Stimulated activated CD4-positive, alpha-beta T cell treated with anti-CD3 and anti-CD28 coated beads, Interleukin-1b, Interleukin-23, amount 100 ng/mL, for 4 hours (primary cell): ENCODE measurements at places on chromosomes 7 and 10.

DNA sequence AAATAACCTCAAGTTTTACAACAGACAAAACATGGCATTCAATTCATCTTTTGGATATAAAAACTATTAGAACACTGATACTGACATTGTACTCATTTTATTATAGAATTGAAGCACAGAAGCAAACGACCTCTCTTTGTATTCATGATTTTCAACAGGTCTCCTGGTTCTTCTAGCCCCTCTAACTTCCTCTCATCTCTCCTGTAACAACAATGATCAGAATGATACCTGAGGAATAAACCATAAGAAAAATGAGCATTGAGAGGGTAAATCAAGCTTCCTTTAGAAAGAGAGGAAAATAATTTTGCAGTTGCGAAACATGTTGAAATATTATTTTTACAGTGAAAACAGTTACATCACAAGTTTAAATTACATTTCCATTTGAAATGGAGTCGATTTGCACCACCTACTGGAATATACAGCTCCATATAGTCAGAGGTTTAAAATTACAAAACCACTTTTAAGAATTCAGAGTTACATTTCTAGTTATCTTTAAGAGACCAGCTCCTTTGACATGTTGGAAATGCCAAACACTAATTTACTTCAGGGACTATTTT, 17.5 kb upstream of the TEX36 start:
- DNase-seq, result no peak

DNA sequence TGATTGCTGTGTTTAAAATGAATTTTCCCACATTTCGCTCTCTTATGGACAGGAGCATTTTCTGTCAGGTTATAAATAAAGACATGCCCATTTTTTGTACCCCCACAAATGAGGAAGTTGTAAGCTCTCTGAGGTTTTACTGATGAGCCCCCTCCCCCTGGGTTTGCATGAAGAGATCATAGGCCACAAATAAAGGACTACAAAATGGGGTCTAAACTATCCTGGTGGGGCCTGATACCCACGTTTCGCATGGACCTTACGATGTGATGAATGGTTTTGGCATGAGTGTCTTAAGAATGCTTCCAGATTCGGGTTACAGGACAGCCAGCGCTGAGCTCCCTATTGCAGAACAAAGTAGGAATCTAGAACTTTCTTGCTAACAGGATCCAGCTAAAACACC, 5.8 kb downstream of the IKZF1 start:
- no peak for DNase-seq

- DNase-seq, result no peak
Observed at GRCh38 chr10:116437076-116437692, 9.5 kb downstream of the PNLIPRP3 start.

- DNase-seq, result no peak
Observed at GRCh38 chr10:66586897-66587679, 338.7 kb upstream of the LRRTM3 start.

DNA sequence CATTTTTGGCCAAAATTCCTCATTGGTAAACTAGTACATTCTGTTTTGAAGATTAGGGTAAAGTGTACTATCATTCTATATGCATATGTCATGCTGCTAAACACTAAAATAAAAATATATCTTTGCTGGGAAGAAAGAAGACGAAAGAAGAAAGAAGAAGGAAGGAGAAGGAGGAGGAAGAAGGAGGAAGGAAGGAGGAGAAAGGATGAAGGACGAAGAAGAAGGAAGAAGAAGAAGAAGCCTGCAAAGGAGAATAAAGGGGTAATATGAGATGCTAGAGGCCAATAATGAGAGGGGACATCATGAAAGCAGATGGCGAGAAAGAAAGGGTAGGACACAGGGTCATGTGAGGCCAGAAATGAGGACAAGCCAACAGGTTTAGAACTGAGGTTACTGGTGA, 8.0 kb downstream of the SLC25A13 start:
- no peak for DNase-seq

DNA sequence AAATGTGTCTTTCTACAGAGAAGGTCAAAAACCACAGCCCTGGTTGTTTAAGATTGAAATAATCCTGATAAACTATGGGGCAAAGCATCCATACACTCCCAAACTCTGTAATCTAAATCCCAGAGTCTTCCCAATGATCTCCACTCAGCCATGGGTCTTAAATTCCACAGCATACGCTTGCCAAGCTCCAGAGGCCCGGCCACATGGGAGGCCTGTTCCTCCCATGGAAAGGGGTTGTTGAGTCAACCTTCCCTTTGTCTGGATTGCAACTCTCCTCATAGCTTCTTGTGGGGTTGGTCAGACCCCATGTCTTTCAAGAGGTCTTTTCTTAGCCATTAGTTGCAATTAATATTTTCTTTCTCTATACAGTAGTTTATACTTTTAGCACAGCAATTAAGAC, 718 bp upstream of the STEAP4 start:
- DNase-seq, result no peak

GRCh38 chr7:98282703-98283102, 1.2 kb downstream of the BRI3 start:
- no peak for DNase-seq

GRCh38 chr7:2151237-2151636, 81.5 kb downstream of the MAD1L1 start:
- no peak for DNase-seq

DNA sequence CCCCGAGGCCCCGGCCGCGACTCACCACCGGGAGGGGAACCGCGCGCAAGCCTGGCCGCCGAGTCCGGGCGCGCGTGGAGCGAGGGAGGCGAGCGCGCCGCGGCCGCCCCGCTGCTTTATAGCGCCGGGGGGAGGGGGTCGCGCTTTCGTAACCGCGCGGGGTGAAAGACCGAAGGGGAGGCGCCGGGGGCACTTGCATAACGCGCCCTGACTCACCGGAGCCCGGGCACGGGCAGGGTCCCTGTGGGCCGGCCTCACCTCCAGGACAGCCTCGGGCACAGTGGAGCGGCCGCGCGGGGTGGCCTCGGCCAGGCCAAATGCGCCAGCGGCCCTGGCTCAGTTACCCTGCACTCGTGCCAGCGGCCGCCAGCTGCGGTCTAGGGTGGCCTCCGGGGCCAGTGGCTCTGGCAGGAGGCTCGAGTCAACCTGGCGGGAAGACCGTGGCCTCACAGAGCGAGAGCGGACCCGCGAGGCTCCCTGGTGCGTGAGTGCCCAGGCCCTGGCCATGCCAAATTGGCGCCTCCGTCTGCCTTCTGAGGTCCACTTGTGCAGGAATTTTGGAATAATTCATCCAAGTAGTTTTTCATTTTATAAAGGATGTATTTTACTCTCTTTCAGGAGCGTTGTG, at the start of gene RBP4:
TSS of gene RBP4 (minus strand) at position 90 of the 628 bp plus-strand sequence. CDS start 207 bp downstream, outside the sequence.
- no peak for DNase-seq

DNA sequence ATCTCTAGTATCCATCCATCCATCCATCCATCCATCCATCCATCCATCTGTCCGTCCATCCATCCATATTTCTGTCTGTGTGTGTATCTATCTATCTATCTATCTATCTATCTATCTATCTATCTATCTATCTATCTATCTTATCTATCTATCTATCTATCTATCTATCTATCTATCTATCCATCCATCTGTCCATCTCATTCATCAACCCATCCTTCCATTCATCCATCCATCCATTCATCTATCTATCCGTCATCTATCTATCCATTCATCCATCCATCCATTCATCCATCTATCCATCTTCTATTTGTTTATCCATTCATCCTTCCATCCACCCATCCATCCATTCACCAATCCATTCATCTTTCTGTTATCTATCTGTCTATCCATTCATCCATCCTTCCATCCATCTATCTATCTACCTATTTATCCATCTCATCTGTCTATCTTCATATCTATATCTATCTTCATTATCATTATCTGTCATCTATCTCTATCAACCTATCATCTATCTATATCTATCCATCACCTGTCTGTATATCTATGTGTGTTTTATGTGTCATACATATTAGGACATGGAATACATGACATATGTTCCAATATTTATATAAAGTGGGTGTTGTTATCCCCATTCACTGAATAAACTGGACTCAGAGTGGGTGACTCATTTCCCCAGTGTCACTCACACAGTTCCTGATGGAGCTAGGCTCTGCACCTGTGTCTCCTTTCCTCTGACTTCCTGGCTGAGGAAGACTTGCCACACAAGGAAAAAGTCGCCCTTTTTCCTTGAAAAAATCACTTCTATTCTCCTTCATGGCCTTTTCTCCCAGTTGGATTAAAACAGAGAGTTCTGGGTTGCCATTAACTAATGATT, 200.1 kb downstream of the CCDC3 start:
- no peak for DNase-seq

DNA sequence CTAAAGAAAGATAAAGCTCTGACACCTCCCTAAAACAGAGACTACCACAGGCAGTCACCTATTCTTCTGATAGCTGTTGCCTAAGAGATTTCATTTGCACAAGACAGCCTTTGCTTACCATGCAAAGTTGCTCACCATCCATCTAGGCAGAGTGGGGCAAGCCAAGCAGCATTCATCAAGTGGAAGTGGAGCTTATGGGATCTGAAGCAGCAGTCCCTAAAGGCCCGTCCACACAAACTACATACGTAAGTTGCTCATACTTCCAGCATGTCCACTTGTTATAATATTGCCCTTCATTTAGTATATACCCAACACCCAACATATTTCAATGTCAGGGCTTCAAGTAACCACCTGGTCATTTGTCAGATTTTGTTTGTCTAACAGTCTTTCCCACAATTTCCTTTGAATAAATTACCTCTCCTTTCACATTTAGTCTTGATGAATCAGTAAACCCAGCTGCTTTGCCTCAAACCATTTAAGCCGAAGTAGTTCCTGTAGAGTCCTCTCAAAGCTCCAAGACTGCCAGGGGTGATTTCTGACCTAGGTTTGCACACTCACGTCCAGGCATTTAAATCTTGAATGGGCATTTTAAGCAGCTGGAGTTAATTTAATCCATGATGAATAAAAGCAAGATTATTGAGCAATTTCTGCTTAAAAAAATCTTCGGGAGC, 67.9 kb downstream of the ATAD1 start:
- DNase-seq, result no peak

DNA sequence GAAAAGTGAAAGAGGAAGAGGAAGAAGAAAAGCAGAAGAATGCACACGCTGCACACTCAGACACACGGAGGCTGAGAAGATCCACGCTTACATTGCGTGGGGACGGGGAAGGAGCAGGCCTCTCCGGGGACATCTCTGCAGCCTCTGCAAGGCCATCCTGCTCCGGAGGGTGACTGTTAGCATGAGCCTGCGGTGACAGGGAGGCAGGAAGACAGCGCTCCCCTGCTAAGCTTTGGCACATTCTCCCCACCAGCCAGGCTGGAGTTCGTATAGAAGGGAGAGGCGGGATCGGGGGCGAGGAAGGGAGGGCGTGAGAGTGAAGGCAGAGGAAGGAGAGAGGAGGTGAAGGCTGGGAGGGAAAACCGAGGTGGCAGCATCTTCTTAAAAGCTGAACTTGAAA, 366.0 kb upstream of the SHH start:
- DNase-seq, result no peak

DNA sequence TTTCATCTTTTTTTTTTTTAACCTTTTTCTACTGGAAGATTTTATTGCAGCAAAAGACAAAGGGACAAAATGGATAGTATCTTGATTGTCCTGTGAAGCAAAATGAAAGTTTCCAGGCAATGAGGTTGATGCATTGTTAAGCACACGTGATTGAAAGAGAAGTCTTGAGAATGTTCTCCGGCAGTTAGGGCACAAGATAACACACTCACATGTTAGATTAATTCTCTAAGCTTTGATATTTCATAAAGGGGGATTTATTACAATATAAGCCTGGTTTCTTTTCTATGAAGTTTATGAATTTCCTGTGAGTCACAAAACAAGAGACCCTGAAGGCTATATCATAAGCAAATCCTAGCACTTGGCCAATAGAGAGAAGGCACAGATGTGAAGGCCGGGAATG, 93.4 kb upstream of the ARMC3 start:
- DNase-seq, result no peak

DNA sequence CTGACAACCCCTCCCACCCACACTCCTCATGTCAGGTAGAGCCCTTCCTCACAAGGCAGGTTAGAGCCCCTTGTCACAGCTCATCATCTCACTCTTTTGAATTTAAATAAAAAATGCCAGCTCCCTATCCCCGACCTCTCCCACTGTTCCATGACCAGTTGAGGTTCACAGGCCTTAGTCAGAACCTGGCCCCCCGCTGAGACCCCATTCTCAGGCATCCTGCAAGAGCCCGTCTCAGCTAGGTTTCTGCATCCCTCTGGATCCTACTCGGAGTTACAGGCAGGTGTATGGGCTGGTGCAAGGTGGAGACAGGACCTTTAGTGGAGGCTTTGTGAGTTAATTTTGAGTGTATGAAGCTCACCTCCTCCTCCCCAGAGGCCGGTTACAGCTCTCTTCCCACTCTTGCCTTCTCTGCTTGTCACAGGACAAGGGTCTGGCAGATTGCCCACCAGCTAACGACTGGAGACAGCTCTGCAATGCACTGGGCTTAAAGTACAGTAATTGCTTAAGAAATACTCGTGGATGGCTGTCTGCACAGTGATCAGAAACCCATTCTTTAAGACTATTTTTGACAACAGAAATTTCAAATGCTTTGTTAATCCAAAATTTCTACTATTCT, 394.9 kb upstream of the DPP6 start:
- no peak for DNase-seq

GRCh38 chr10:3865565-3865964, 80.6 kb upstream of the KLF6 start:
- DNase-seq, result no peak

- no peak for DNase-seq
Observed at GRCh38 chr7:50751146-50751545, 31.6 kb downstream of the GRB10 start.

- DNase-seq, result no peak
Observed at GRCh38 chr10:24503461-24504320, 220.0 kb downstream of the ARHGAP21 start.

- no peak for DNase-seq
Observed at GRCh38 chr7:41992881-41993867, 243.8 kb downstream of the GLI3 start.

DNA sequence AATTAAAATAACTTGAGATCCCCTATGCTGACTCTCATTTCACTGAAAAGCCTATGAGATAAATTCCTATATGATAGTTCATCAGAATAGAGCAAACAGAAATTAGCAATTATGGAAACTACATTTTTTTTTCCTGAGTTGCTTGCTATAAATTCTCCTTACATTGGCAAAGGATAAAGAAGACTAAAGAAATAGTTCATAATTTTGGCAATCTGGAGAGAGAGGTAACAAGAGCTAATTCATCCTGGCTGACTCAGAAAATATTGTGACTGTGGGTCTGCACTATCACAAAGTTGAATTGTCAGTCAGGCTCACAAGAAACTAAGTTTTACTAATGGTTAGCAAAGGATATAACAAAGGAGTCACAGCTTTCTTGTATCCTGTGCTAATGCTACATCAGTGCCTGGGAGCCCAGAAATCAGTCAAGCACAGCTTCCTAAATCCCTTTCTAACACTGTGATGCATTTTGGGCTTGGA, 483.0 kb downstream of the MAGI2 start:
- DNase-seq, result no peak

GRCh38 chr10:45408421-45409319, 34.7 kb downstream of the ALOX5 start:
- no peak for DNase-seq

GRCh38 chr7:116971869-116972268, 18.6 kb downstream of the ST7 start:
- DNase-seq, result no peak
